Activated CD8-positive, alpha-beta memory T cell treated with anti-CD3 and anti-CD28 coated beads for 24 hours (primary cell): ENCODE measurements at places on chromosomes 16 and 17.

GRCh38 chr16:86316967-86317812 is 193.1 kb upstream of the FOXF1 start:
- DNase-seq = no peak

GRCh38 chr17:50279181-50279526 is 4.9 kb downstream of the TMEM92 start:
- no peak for DNase-seq

GRCh38 chr16:7330709-7331108 is 1.9 kb upstream of the RBFOX1 start:
- DNase-seq = no peak

- peak; percentile 86 for DNase-seq
Measured at GRCh38 chr16:89909777-89910716, 8.6 kb upstream of the MC1R start.

DNA sequence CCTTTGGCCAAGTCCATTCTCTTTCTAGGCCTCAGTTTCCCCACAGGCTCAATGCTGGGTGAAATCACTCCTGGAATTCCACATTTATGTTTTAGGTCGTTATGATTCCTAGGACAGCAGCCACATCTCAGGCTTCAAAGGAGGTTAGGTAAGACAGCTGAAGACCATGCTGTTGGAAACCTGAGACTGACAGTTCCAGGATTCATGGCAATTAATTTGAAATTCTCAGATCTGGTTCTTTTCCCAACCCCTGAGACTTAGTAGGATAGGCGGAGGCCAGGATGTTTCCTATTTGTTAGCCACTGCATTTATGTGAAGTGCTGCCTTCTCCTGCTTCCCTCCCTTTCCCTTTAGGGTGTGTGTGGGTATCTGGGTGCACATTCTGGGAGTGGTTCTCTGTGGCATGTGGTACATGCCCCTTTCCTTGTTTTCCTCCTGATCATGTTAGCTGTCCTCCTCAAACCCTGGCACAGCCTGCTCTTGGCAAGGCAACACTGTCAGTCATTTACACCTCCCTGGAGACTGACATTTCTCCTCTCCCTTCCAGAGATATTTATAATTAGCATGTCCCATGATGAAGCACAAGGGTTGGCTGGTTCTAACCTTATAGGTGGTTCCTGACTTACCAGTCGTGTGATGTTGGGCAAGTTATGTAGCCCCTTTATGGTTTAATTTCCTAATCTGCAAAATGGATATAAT is 91.4 kb upstream of the SALL1 start:
- DNase-seq = no peak

DNA sequence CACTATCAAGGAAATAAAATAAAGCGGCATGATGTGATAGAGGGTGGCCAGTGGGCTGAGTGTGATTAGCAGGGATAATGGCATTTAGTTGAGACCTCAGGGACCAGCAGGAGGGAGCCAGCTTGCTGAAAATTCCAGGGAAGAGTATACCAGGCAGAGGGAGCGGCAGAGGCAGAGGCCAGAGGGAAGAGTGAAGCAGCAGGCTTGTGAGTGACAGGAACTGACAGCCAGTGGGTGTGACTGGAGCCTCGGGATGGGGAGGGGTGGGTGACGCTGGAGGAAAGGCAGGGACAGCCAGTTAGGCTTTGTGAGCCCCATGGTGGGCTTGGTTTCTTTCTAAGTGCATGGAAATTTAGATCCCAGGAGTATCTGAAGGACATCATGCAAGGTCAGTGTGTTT is 209.7 kb upstream of the CACNG3 start:
- DNase-seq = no peak

- no peak for DNase-seq
Measured at GRCh38 chr16:2422123-2422867, 7.0 kb upstream of the CCNF start.

DNA sequence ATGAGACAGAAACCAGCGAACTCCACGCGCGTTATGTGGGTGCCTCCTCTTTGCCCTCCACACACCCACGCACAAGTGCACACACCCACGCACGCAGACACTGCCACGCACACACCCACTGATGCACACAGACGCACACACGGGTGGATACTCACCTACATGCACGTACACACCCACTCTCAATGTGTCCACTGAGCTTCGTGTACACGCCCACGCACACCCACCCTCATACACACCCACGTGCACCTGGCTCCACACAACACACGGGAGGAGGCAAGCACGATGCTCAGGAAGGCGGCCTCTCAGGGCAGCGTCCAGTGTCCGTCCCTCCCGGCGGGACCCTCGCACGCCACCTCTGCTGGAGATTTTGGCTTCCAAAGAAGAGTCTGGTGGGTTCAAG is 4.2 kb downstream of the RFNG start:
- DNase-seq = no peak

DNA sequence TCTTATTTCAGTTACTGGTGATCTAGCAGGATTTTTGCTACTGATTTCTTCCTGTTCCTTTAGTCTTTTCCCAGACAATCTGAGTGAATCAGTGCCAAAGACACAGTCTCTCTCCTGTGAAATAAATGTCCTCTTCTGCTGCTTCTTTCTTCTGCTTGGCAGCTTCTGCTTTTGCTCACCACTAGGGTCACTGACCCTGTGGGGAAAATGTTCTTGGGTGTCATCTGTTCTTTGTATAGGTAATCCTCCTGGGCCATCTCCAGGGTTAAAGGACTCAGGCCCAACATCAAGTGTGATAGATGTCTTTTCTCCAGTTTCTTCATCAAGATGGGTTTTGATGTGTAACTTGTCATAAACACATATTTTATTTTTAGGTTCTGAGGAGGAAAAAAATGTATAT is 5.2 kb downstream of the PALB2 start:
- DNase-seq = no peak

DNA sequence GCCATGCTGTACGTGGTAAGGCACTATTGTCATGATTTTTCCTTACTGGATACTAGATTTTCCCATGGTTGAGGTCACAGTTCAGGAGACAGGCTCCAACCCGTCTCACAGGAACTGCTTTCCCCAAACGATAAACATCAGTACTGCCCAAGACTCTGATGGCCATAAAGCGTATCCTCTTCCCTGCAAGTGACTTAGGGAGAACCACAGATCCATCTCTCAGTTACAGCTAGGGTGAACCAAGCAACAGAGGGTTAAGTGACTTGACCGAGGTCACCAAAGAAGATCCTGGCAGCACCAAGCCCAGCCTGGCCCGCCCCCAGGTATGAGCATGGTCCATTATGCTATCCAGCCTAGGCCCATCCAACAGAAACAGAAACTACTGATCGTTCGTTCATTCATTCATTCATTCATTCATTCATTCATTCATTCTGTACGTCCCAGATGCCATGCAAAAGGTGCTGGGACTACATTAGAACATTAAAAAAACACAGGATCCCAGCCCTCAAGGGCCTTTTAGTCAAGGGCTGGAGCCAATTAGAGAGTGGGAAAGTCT is 31.0 kb downstream of the MYH11 start:
- no peak for DNase-seq

GRCh38 chr17:59838052-59838916 is 54.5 kb downstream of the TUBD1 start:
- peak; percentile 84 for DNase-seq

- DNase-seq = no peak
Measured at GRCh38 chr16:82317411-82318167, 147.6 kb upstream of the MPHOSPH6 start.

- no peak for DNase-seq
Measured at GRCh38 chr16:75477680-75478473, 13.4 kb upstream of the TMEM170A start.

- no peak for DNase-seq
Measured at GRCh38 chr17:13792314-13792713, 190.6 kb upstream of the HS3ST3A1 start.

- no peak for DNase-seq
Measured at GRCh38 chr16:56832768-56833167, 32.2 kb upstream of the SLC12A3 start.

GRCh38 chr16:53065461-53066061 is 10.8 kb downstream of the CHD9 start:
- DNase-seq = no peak

GRCh38 chr17:61833536-61834193 is 29.7 kb downstream of the BRIP1 start:
- DNase-seq = no peak

GRCh38 chr17:56558088-56558487 is 35.4 kb upstream of the NOG start:
- no peak for DNase-seq

DNA sequence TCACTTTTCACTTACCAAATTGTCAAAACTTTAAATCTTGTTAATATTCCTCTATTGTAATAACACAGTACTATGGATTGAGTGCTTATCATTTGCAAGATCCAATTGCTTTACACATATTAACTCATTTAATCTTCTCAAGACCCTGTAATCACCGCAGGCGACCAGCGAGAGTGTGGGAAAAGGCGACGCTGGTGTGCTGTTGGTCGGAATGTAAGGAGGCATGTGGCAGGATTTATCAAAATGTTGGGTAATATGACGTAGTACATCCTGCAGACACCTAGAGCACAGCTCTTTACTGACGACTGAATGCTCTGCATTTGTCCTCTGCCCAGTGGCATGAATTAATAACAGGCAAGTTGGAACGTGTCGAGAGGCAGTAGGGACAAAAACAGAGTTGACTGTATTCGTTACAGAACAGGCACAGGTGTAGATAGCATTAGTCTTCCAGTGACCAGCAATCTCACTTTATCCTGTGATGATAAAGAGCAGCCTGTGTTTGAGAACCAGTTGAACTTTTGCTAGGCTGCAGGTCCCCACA is 80.3 kb downstream of the TNRC6C start:
- DNase-seq = no peak

DNA sequence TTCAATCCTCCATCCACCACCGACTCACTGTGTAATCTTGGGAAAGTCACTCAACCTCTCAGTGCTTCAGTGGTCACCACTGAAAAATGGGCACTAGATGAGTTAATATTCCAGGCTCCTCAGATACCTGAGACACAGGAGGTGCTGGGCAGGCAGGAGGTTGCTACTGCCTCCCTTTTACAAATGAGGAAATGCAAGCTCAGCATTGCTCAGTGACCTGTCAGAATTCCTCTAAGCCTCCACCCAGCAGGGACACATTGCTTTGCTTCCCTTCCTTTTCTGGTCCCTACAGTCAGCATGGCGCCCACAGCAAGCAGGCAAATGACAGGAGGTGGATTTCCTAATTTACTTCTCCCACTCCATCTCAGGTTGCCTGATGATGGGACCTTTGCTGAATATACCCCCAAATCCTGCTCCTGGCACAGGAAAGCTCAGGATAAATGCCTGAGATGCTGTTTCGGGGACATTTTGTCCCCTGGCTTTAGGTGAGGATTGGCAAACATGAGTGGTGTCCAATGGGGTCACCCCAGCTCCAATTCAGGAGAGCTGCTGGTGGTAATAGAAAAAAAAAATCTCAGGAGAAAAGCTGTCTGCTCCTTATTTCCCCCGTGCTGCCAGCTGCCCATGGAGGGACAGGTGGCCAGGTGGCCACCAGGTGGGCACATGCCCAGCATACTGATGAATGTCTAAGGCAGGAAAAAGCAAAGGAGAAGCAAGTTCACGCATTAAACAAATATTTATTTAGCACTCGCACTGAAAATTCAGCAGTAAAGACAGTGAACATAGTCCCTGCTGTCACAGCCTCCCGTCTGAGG is 5.0 kb upstream of the KRT13 start:
- DNase-seq = no peak

DNA sequence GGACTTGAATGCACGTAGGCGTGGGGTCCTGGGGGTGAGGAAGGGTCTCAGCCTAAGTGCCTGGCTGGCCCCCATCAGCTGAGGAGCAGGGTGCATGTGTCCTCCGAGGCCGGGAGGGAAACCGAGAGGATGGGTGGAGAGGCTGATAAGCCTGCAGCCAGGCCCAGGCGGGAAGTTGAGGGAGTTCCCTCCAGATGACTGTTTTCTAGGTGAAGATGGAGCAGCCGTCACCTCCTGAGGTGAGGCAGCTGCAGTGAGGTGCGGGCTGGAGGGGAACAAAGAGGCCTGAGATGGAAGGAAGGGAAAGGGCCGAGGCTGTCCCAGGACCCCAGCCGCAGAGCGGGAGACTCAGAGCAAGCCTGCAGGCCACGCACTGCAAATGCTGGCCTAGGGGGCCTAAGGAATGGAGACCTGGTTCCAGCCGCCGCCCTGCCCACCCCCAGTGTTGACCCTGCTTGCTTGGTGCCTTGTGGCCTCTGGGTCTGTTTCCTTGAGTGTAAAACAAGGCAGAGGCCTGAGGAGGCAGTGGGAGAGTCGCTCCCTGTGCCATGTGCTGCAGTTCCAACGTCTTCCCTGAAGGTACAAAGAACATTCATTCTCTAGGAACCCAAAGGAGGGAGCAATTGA is 3.0 kb downstream of the PECAM1 start:
- DNase-seq = no peak

- no peak for DNase-seq
Measured at GRCh38 chr16:74771656-74772315, 2.8 kb downstream of the FA2H start.

DNA sequence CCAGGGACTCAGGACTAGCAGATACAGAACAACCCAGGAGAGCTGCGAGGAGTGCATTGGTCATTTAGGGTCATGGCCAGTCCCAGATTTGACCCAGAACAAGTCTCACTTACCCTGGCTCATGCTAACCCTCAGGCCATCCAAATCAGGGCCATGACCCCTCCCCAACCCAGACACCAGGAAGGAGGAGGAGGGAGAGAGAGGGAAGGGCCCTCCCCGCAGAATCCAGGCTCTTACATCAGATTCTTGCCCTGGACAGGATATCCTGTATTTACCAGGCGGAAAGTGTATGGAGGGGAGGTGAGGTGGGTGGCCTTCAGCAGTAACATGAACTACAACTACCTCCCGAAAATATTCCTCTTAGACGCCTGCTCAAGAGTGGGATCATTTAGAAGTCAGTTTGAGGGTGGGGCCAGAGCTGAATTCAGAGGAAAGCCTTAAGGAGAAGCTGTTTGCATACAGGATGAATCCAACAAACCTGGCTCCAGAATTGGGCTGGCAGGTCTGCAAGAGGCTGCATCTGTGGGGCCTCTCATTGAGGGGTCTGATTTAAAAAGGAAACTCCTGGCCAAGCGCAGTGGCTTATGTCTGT is 2.1 kb downstream of the VAT1 start:
- DNase-seq = no peak

- no peak for DNase-seq
Measured at GRCh38 chr16:6193718-6194117, 1096.1 kb upstream of the EEF2KMT start.

GRCh38 chr17:65142247-65142646 is 5.1 kb downstream of the RGS9 start:
- DNase-seq = no peak

- no peak for DNase-seq
Measured at GRCh38 chr17:17902877-17903276, 66.1 kb upstream of the SREBF1 start.

GRCh38 chr17:79842136-79842655 is 3.0 kb upstream of the CBX4 start:
- DNase-seq = peak; percentile 67
